Naive B cell (primary cell): ENCODE measurements at places on chromosomes 12 and 14. TPM values are rescaled to one million over a fixed set of nuclear protein-coding genes. Genes with fewer than 3 reads are reported as not detected.

KIF26A gene
- not detected for polyA plus RNA-seq

CHGA gene
- not detected for polyA plus RNA-seq

DNA sequence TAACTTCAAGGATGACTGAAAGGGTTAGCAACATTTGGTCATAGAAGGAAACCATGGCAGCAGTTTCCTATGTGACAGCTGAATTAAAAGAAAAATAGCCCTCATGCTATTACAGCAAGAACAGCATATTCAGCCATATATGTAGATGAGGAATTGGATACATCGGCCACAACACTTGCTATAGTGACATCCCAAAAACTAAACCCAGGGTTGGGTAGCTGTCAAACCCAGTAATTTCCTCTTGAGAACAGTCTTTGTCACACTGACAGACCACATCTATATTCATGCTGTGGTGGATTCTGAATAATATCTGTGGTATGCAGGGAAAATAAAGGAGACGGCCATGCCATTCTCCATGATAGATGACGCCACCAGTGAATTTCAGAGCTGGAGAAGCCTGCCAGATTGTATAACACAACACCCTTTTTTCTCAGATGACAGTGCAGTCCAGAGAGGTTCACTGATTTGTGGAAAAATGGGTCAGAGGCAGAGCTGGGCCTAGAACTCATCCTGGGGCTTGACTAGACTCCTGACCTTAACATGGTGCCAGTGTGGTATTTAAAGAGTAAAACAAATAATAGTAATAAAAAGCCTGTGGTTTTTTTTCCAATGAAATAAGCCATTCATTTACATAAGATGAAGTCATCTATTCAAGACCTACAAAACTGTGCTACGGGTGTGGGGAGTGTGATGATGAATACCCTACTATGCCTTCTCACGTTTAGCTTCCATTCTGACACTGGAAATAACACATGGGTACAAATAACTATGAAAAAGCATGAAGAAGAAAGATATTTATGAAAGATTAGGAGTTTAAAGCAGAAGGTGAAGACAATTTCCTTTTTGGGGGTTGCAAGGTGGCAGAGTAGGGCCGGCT, 32.3 kb downstream of the EFCAB11 start:
- no peaks in the 10 kb centered on the region for H3K4me1 ChIP-seq
- no peak for DNase-seq
- no peak overlapping the region for H3K27ac ChIP-seq
- no peak overlapping the region for H3K4me3 ChIP-seq

GRCh38 chr12:9872742-9873141, 3.6 kb upstream of the CLEC2B start:
- H3K4me3 ChIP-seq: no peak overlapping the region
- peaks cover 7% of the 10 kb centered on the region for H3K36me3 ChIP-seq
- H3K27me3 ChIP-seq: no peaks in the 10 kb centered on the region
- peaks cover 25% of the 10 kb centered on the region for H3K4me1 ChIP-seq
- H3K27ac ChIP-seq: peak overlapping the region; percentile 70
- no peak for DNase-seq

DNA sequence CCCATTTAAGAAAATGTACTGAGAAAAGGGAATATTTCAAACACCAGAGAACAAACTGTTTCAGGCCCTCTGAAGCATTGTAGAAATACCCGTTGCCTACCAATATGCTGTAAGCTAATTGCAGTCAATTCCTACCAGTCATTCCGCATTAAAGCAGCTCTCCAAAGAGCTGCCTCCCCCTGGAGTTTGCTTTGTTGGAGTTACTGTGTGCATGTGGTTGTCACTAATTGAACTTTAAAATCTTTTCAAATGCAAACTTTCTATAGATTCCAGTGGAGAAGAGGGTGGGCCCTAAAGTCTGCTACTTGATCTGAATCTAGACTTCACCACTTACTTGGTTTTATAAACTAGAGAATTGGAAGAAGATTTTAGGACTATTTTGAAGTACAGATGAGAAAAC, 112.7 kb downstream of the PLXNC1 start:
- no peaks in the 10 kb centered on the region for H3K27me3 ChIP-seq
- peaks cover 39% of the 10 kb centered on the region for H3K4me1 ChIP-seq
- DNase-seq: no peak

HAL gene
- polyA plus RNA-seq: 0.36 TPM

GRCh38 chr12:131371401-131372170, 339.3 kb upstream of the SFSWAP start:
- no peak overlapping the region for H3K4me3 ChIP-seq
- H3K27me3 ChIP-seq: peaks cover 11% of the 10 kb centered on the region
- H3K4me1 ChIP-seq: no peaks in the 10 kb centered on the region
- H3K27ac ChIP-seq: no peak overlapping the region

ITGB7 gene
- polyA plus RNA-seq: 63.2 TPM

GRCh38 chr12:116476227-116476822, 82.9 kb upstream of the MAP1LC3B2 start:
- peaks cover 6% of the 10 kb centered on the region for H3K4me1 ChIP-seq
- no peak overlapping the region for H3K27ac ChIP-seq
- no peak overlapping the region for H3K4me3 ChIP-seq

- no peaks in the 10 kb centered on the region for H3K4me1 ChIP-seq
- DNase-seq: no peak
- H3K4me3 ChIP-seq: no peak overlapping the region
- H3K27me3 ChIP-seq: no peaks in the 10 kb centered on the region
- H3K36me3 ChIP-seq: peaks cover 7% of the 10 kb centered on the region
Measured at GRCh38 chr12:127174881-127175280, 1092.1 kb upstream of the TMEM132C start.

ADSS1 gene
- not detected for polyA plus RNA-seq

DNA sequence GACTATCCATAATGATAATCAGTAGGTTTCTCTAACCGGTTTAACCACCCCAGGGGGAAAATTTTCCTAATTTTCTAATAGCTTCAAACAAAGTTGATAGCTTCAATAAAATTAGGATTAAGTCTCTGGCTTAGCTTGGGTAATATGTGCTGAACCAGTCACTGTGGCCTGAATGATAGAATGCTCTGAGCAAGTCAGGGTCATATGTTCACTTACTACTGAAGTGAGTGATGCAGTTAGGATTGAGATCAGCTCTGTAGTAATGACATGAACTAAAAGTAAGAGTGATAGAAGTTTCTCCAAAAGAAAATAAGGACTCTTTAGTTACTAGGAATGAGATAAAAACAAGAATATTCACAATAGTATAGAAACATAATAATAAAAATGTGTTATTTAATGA, 32.6 kb downstream of the ETNK1 start:
- H3K4me1 ChIP-seq: peaks cover 19% of the 10 kb centered on the region
- no peak overlapping the region for H3K4me3 ChIP-seq
- H3K36me3 ChIP-seq: peaks cover 6% of the 10 kb centered on the region

HPD gene
- polyA plus RNA-seq: not detected

GRCh38 chr12:40229690-40230651, 5.2 kb downstream of the LRRK2 start:
- H3K4me3 ChIP-seq: peak overlapping the region; percentile 74
- H3K36me3 ChIP-seq: peaks cover 12% of the 10 kb centered on the region
- H3K4me1 ChIP-seq: peaks cover 69% of the 10 kb centered on the region
- no peaks in the 10 kb centered on the region for H3K27me3 ChIP-seq
- peak overlapping the region; percentile 42 for H3K27ac ChIP-seq

DNA sequence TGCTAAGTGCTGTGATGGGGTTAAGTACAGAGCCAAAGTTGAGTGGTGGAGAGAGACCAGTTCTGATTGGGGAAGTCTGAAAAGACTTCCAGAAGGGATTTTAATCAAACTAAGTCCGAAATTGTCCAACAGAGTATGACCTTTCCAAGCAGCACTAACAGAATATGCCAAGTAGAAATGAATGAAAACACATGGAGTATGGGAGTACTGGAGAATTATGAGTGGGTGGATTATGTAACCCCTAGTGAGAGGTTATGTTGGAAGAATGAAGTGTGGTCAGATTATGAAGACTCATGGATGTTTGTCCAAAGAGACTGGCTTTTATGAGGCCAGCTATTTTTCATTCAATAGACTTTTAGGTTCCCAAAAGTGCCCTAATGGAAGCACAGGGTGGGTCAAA, 94.0 kb upstream of the PLEKHA5 start:
- H3K4me3 ChIP-seq: no peak overlapping the region
- no peak for DNase-seq
- H3K36me3 ChIP-seq: no peaks in the 10 kb centered on the region

PPP4R4 gene
- polyA plus RNA-seq: not detected

DNA sequence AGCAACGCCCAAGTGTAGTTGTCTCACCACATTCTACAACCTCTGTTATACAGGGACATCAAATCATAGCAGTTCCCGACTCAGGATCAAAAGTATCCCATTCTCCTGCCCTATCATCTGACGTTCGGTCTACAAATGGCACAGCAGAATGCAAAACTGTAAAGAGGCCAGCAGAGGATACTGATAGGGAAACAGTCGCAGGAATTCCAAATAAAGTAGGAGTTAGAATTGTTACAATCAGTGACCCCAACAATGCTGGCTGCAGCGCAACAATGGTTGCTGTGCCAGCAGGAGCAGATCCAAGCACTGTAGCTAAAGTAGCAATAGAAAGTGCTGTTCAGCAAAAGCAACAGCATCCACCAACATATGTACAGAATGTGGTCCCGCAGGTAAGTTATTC, 123.0 kb downstream of the ARID2 start:
- H3K4me3 ChIP-seq: no peak overlapping the region
- H3K27me3 ChIP-seq: no peaks in the 10 kb centered on the region
- no peak overlapping the region for H3K27ac ChIP-seq
- no peak for DNase-seq

OVCH1 gene
- polyA plus RNA-seq: not detected

DNA sequence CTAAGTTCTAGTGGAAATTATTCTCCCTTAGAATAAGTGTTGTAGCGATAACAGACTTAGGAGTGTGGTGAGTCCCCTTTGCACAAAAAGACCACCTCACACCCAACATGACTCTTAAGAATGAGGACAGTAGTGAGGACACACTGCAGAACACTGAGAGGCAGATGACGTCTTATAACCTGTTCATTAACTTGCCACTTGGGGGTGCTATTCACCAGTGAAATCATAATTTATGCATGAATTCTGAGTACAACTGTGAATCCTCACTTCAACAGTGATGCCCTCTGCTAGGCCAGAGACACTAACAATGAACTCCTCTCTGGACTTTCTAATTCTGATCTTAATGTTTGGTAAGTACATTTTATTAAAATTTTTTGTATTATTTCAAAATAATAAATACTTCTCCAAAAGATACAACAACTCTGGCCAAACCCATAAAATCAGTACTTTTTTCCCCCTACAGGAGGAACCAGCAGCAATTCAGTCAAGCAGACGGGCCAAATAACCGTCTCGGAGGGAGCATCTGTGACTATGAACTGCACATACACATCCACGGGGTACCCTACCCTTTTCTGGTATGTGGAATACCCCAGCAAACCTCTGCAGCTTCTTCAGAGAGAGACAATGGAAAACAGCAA, 274.7 kb downstream of the DAD1 start:
- peak; percentile 51 for DNase-seq
- no peak overlapping the region for H3K4me3 ChIP-seq
- no peak overlapping the region for H3K27ac ChIP-seq
- no peaks in the 10 kb centered on the region for H3K27me3 ChIP-seq
- H3K36me3 ChIP-seq: no peaks in the 10 kb centered on the region

DDX24 gene
- polyA plus RNA-seq: 198 TPM

SLCO1B1 gene
- not detected for polyA plus RNA-seq

GRCh38 chr14:35480119-35480769, 53.7 kb upstream of the INSM2 start:
- no peak for DNase-seq
- no peaks in the 10 kb centered on the region for H3K4me1 ChIP-seq
- no peak overlapping the region for H3K4me3 ChIP-seq
- no peak overlapping the region for H3K27ac ChIP-seq
- peaks cover 22% of the 10 kb centered on the region for H3K27me3 ChIP-seq
- no peaks in the 10 kb centered on the region for H3K36me3 ChIP-seq

DNA sequence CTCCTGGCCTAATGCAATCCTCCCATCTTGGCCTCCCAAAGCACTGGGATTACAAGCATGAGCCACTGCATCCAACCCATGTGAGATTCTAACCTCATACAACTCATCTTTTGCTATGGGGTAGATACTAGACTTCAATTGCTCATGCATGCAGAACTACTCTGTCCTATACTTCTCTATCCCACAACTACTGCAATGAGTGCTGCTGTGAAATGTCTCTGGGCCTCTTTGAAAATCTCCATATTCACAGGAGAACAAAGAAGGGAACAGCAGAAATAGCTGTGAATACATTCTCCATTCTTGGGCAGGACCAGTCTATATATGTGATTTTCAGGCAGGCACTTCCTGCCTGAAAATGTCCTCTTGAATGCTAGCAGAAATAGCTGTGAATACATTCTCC, 220.7 kb upstream of the GRIP1 start:
- H3K36me3 ChIP-seq: no peaks in the 10 kb centered on the region
- no peak for DNase-seq
- no peak overlapping the region for H3K4me3 ChIP-seq
- no peaks in the 10 kb centered on the region for H3K27me3 ChIP-seq
- peaks cover 28% of the 10 kb centered on the region for H3K4me1 ChIP-seq
- peak overlapping the region; percentile 27 for H3K27ac ChIP-seq

DNA sequence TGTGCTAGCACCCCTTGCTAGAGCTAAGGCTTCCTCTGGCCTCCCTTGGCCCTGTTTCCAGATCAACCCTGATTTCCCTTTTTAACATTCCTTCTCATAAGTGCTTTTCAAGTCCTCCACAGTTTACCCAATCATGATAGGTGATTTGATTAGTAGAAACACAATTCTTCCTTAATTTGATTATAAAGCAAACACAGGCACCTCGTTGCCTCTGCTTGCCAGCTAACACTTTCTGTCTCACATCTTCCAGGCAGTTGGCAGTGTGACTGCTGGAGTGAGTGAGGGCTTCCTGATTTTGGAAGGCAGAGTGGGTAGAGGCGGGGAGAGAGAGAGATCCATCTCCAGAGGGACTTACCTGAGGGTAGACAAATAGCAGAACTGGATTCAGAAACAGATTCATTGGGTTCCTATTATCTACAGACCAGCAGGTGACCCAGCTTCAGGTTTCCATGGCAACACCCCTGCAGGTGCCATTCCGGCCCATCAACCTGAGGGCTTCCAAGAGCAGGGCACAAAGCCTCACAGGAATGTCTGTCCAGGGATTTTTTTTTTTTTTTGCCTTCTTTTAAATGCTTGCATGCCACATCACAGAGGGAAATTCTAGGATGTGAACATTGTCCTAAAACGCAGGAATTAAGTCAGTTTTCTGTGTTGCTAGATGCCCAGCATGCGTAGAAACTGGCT, 77.7 kb downstream of the PLXNC1 start:
- H3K36me3 ChIP-seq: peaks cover 24% of the 10 kb centered on the region
- no peak overlapping the region for H3K4me3 ChIP-seq
- H3K27ac ChIP-seq: peak overlapping the region; percentile 9
- no peak for DNase-seq

GRCh38 chr14:99621948-99622347, 17.9 kb upstream of the CCDC85C start:
- H3K4me3 ChIP-seq: no peak overlapping the region
- H3K27ac ChIP-seq: no peak overlapping the region
- no peak for DNase-seq
- no peaks in the 10 kb centered on the region for H3K36me3 ChIP-seq
- no peaks in the 10 kb centered on the region for H3K4me1 ChIP-seq

ACOT4 gene
- 0.61 TPM for polyA plus RNA-seq

RNASE4 gene
- not detected for polyA plus RNA-seq

AQP2 gene
- polyA plus RNA-seq: not detected

IAPP gene
- polyA plus RNA-seq: not detected

- no peak overlapping the region for H3K4me3 ChIP-seq
- H3K27me3 ChIP-seq: peaks cover 28% of the 10 kb centered on the region
- DNase-seq: no peak
- no peaks in the 10 kb centered on the region for H3K36me3 ChIP-seq
- peaks cover 4% of the 10 kb centered on the region for H3K4me1 ChIP-seq
Measured at GRCh38 chr12:48023386-48023785, 19.1 kb upstream of the COL2A1 start.

LRFN5 gene
- not detected for polyA plus RNA-seq
